Smooth muscle cell of bladder (primary cell): ENCODE measurements at places on chromosomes 12 and 14. TPM values are rescaled to one million over a fixed set of nuclear protein-coding genes. Genes with fewer than 3 reads are reported as not detected.

Gene MYBPC1
- total RNA-seq = not detected in 2 replicates

Gene ARG2
- total RNA-seq = 2.6 and 3.1 TPM in 2 replicates

Gene FOXN4
- not detected in 2 replicates for total RNA-seq

Gene TSPAN8
- 0.43 and 4.0 TPM in 2 replicates for total RNA-seq

Gene TAS2R9
- total RNA-seq = not detected in 2 replicates

Gene A2ML1
- total RNA-seq = 0.09 and 0.14 TPM in 2 replicates
